ENCODE measurements at places on chromosomes 12 and 14. TPM values are rescaled to one million over a fixed set of nuclear protein-coding genes. Genes with fewer than 3 reads are reported as not detected.

LRRC9 gene
- total RNA-seq, result 3.4 TPM

SIX1 gene
- total RNA-seq, result 11.8 TPM

GNB3 gene
- total RNA-seq, result 223 TPM

GDF11 gene
- total RNA-seq, result 22.3 TPM

HOXC6 gene
- total RNA-seq, result not detected

GLIPR1L1 gene
- total RNA-seq, result not detected

MANSC1 gene
- total RNA-seq, result 5.6 TPM

MAP4K5 gene
- total RNA-seq, result 247 TPM

SOX5 gene
- total RNA-seq, result 72.7 TPM

CTSG gene
- 3.1 TPM for total RNA-seq

GPD1 gene
- 28.3 TPM for total RNA-seq

LIN52 gene
- total RNA-seq, result 19.8 TPM

MYH6 gene
- total RNA-seq, result 0.49 TPM

SLCO1A2 gene
- 0.05 TPM for total RNA-seq

ADCY4 gene
- total RNA-seq, result 13.0 TPM

JDP2 gene
- total RNA-seq, result 49.3 TPM

OR6S1 gene
- not detected for total RNA-seq

HAL gene
- 0.49 TPM for total RNA-seq

CLECL1 gene
- not detected for total RNA-seq

TRHDE gene
- 23.5 TPM for total RNA-seq

TMPRSS12 gene
- total RNA-seq, result not detected

FOXA1 gene
- 3.1 TPM for total RNA-seq

TSPAN19 gene
- total RNA-seq, result 0.22 TPM

SERPINA1 gene
- 6.8 TPM for total RNA-seq

DLK1 gene
- 112 TPM for total RNA-seq

CIROP gene
- total RNA-seq, result not detected

AKAP3 gene
- total RNA-seq, result 0.99 TPM

MEG3 gene
- 371 TPM for total RNA-seq

DAO gene
- not detected for total RNA-seq

OTOGL gene
- 0.60 TPM for total RNA-seq

GARIN6 gene
- total RNA-seq, result not detected

BDKRB2 gene
- total RNA-seq, result 7.4 TPM

TSPAN8 gene
- 1.4 TPM for total RNA-seq
